ENCODE measurements at places on chromosomes 5 and 9.

DNA sequence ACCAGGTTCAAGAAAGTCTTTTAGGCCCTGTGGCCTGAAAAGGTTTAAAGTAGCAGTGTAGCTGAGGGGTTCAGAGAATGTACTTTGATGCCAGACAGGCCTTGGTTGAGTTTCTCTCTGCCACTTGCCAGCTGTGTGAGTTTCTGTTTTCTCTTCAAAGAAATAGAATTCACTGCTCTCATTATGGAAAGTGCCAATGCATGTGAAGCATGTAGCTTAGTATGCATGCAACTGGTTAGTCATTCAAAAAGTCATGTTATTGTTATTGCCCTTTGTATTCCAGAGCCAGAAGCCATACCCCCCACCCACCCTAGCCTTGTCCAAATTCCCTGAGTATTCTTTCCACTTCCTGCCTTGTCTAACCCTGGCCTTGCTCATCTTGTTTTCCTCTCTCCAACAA lies 101.7 kb downstream of the ADRB2 start:
- no peak for DNase-seq

GRCh38 chr5:168165977-168166376 lies 125.5 kb upstream of the WWC1 start:
- no peak for DNase-seq

DNA sequence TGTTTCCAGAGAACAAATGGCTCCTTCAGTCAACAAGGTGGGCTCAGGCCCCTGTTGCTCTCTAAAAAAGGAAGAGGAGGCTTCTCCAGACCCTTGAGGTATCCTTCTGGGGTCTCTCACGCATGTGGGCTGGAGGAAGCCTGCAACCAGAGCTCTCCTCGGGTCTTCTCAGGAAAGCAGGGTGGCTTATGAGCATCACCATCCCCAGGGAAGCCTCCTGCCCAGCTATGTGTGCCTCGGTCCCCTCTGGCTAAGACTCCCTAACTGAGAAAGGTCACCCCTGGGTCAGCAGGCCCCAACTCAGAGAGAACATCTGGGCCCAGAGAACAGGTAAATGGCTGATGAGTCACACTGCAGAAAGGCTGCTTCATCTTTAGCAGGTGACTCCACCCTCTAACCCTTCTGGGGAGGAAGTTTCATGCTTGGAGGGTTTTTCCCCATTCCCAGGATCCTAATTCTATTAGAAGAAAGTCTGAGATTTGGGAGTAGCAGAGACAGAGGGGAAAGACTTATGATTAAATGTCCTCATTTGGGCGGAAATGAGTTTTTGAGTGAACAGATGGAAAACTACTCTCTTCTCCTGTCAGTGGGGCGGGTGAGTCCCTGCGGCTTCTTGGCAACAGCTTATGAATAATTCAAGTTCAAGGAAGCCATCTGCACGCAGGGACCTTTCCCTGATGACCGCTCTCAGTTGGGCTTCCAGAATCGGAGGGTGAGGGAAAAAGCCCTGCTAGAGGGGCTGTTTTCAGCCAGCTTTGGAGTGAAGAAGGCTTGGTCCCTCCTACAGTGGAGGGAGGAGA lies 41.9 kb downstream of the TGFBI start:
- DNase-seq, result no peak

- DNase-seq, result no peak
Measured at GRCh38 chr9:6239048-6239461, 23.4 kb downstream of the IL33 start.

DNA sequence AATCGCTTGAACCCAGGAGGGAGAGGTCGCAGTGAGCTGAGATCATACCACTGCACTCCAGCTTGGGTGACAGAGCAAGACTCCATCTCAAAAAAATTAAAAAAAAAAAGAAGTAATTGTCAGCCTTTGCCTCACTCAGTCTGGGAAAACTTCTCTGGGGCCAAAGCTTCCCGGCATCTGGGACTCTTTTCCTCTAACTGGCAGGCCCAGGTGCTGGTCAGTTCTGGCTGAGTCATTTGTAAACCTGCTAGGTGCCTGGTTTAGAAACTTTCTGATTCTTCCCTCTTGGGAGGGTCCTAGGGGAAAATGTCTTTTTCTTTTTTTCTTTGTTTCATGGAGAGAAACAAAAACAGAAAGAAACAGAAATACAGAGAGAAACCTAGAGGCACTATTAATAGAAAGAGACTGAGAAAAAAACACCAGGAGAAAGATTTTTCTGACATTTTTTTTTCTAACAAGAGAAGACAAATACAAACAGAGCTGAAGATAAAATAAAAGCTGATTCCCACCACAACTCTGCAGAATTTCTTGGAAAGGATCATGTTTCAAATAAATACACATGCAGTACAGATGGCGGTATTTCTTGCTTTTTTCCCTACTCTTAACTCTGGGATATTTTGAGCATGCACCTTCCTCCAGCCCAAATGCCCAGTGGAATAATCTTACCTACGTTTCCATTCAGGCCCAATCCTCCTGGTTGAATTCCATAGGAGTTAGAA lies 22.1 kb upstream of the UBAP2 start:
- no peak for DNase-seq

- no peak for DNase-seq
Measured at GRCh38 chr5:39151745-39152144, 67.6 kb downstream of the FYB1 start.

- no peak for DNase-seq
Measured at GRCh38 chr9:95877984-95878383, 2.5 kb downstream of the ERCC6L2 start.

DNA sequence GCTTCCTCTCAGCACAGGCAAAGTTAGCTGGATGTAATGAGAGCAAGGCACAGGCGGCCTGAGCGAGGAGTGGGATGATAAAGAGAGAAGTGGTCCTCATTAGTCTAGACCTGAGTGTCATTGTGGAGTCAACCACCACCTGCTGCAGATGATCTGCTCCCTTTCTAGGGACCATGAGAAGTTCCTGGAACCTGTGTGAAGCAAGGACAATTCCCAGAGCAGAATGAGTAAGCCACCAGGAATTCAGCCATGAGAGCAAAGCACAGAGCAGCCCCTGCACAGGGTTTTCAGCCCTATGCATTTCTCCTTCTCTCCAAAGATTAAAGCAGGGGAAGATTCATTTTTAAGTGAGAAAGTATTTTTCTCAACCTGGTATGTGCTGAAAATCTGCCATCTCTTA lies 146.8 kb upstream of the SPEF2 start:
- DNase-seq, result no peak

- no peak for DNase-seq
Measured at GRCh38 chr5:141633871-141634561, 2.6 kb downstream of the HDAC3 start.

DNA sequence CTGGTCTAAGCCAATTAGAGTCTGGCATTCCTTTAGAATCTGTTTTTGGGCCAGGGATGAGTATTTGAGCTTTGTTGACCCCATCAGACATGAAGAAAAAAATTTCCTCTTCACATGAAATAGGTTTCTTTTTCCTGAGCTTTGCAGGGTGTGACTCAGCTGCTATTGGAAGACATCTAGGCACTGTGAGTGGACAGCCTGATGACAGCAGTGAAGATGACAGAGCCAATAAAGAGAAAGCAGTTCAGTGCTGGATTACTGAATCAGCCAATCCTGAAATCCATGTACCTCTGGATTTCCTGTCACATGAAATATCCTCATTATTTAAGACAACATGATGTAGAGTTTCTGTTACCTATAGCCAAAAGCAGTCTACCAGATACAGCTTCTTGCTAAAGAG lies 51.3 kb upstream of the GRIA1 start:
- no peak for DNase-seq

GRCh38 chr9:87873607-87874303 lies 8.9 kb upstream of the SPATA31E1 start:
- no peak for DNase-seq

GRCh38 chr5:90792725-90793124 lies 234.1 kb downstream of the ADGRV1 start:
- DNase-seq, result no peak

- no peak for DNase-seq
Measured at GRCh38 chr5:139924294-139925215, 118.5 kb downstream of the NRG2 start.

DNA sequence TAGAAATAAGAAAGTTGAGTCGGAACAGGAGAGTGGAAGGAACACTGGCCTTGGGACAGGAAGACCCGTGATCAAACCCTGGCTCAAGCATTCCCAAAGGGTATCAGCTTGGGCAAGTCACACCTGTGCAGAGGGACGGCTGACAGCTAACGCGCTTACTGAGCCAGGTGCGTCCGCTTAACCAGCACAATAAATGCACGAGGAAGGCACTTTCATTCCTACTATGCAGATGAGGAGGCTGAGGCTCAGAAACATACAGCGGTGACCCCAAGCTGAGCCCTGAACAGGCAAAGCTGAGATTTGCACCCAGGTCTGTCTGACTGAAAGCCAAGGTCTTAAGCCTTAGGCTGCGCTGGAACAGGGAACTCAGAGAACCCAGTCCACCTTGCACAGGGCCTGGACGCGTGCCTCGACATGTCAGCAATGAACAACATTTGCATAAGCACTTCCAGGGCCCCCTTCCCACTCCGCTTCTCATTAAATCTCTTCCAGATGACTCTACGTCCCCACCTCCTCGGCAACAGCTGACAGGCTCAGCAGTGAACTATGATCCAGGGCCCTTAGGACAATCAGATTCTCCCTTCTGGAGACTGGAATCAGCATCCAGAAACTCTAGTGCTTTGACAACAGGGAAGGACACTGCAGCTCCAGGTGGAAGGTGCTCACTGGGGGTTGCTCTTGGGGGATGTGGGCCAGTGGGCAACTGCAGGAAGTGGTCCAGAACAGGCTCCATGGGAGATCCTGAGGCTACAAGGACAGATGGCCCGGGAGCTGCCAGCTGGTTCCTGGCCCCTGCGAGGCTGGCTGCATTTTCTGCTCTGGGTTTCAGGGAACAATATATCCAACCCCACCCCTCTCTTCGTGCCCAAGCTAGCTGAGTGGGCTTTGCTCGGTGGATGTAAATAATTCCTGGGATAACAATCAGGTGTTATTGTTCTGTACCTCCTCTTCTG lies 35.2 kb downstream of the SH3PXD2B start:
- DNase-seq, result no peak

DNA sequence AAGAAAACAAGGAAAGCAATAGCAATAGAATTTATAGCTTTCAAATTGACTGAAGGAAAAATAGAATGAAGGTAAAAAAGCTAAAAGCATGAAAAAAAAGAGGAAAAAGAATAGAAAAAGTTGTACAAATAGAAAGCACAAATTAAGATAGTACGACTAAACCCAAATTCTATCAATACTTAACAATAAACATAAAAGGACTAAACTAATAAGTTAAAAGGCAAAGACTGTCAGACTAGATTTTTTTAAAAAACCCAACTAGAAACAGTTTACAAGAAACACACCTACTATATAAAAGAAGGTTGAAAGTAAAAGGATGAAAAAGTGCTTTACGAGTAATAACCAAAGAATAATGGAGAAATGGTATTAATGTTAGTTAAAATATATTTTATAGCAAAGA lies 34.7 kb upstream of the NRARP start:
- no peak for DNase-seq

DNA sequence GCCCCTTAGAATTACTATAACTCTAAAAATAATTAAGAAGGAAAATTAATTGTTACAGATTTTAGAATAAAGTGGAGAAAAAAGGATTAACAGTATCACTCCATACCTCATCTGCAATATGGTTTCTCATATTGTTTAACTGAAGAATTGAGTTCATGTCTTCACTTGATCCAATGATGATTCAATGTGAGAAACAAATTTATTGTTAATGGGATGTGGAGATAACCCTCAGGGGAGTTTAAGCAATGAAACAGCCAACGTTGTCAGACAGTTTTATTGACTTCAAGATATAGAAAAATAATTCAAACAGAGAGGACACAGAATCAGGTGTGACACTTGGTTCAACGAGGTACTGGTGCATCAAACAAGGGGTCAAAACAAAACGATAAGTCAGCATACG lies 665.2 kb upstream of the ACO1 start:
- no peak for DNase-seq

DNA sequence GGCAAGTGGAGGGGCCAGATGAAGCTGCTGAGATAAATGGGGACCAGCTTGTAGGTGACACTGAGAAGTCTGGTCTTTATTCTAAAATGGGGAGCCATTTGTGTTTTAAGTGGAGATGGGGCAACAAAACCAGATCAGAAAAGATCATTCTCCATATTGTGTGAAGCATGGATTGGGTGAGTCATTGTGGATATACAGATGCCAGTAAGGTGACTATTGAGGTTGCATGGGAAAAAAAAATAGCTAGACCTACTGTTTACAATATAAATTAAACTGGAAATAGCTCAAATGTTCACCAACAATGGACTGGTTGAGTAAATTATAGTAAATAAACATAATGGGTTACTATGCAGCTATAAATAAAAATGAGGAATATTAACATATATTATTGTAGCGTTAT lies 5.4 kb upstream of the MAP1B start:
- no peak for DNase-seq
